ENCODE measurements at places on chromosomes 7 and 10.

DNA sequence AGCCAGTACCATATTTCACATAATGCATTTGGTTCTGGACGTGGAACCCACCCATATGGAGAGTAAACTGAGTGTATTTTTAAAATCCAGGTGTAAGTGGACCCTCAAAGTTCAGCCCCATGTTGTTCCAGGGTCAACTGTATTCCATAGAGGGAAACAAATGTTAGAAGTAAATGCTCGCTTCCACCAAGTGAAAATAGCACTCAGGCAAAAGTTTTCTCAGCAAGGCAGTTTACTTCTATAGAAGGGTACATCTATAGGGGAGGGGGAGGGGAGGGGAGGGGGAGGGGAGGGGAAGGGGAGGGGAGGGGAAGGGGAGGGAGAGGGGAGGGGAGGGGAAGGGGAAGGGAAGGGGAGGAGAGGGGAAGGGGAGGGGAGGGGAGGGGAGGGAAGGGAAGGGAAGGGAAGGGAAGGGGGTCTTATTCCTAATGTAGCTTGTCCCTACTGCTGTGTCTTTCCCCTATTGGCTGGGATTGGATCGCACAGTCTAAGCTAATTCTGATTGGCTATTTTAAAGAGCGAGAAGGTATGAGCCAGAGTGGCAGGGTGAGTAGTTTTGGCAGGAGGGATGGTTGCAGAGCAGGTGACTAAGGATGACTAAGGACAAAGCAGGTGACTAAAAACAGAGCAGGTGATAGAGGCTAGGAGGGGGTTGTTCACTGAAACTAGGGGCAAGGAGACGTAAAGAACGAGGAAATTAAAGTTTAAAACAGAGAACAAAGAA lies 29.1 kb downstream of the GARIN1A start:
- DNase-seq: no peak

DNA sequence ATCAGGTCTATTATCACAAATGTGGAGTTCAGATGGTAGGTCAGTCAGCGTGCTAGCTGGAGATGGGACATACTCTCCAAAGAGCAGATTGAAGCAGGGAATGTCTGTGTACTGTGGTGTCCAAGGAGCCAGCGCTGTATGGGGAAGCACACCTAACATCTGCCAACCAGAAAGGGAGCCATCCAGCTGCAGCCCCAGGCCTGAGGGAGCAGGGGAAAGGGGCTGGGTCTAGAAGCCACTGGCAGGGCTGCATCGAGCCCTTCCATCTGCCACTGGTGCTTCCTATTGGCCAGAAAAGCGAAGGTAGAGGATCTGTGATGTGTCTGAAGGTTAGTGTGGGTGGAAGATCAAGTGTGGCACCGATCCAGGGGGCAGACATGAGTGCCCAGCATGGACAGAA lies 8.0 kb upstream of the RAMP3 start:
- DNase-seq: no peak

DNA sequence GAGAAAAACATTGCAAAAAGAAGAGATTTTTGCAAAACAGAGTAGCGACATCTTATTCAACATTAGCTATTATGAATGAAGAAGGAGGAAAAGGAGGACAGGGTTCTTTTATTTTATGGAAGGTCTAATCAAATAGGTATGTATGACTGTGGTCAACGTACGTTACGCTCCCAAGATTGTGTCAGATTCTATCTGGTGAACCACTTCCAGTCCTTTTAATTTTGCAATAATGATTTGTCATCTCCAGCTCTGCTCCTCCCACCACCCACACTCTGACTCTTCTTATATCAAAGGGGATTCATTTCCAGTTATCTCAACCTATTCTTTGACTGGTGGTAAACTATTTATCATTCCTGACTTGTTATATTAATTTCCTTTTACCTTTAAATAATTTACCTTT lies 259.9 kb downstream of the CACNA2D1 start:
- DNase-seq: peak; percentile 13

DNA sequence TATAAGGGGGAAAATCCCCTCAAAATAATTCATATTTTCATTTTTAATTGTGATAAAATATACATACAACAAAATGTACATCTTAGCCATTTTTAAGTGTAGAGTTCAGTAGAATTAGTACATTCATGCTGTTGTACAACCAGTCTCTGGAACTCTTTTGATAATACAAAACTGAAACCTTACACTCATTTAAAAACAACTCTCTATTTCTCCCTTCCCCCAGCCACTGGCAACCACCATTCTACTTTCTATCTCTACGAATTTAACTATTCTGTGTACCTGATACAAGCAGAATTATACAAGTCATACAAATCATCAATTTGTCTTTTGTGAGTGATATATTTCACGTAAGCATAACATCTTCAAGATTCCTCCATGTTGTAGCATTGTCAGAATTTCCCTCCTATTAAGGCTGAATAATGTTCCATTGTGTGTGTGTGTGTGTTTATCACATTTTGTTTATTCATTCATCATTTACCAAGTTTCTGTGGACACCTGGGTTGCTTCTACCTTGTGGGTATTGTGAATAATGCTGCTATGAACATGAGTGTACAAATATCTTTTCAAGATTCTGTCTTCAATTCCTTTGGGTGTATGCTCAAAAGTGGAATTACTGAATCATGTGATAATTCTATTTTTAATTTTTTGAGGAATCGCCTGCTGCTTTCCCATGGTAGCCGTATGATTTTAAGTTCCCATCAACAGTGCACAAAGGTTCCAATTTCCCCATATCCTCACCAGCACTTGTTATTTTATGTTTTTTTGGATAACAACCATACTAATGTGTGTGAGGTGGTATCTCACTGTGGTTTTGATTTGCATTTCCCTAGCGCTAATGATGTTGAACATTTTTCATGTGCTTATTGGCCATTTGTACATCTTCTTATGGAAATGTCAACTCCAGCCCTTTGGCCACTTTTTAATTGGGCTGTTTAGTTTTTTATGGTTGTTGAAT lies 4.7 kb upstream of the EBLN1 start:
- no peak for DNase-seq

- no peak for DNase-seq
These were observed 352.4 kb downstream of the TCERG1L start for GRCh38 chr10:130958981-130959751.

DNA sequence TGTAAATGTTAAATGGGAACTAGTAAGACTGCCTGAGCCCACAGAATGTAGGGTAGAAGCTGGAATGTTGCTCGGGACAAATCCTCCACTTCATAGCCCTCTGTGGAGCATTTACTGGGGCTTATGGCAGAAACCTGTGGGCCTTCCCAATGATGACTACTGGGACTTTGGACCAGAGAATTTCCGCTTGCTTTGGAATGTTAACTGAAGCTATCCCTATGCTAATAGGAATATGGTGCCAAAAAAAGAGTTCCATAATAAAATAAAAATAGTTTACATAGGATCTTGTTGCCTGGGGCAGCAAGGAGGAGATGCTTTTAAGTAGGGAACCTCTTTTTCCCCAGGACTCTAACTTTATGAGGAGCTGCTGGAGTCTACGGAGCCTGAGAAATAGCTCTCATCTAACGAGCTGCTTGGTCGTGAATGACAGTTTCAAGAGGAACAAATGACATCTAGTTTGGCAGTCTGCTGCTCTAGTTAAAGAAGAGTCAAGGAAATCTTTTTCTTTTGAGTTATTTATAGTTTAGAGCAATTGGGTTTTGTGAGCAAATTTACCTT lies 5.7 kb upstream of the DYNC2I1 start:
- DNase-seq: no peak

- no peak for DNase-seq
These were observed 23.5 kb upstream of the GJD4 start for GRCh38 chr10:35581655-35582054.

- DNase-seq: no peak
These were observed 63.6 kb downstream of the CCDC186 start for GRCh38 chr10:114110174-114110972.

DNA sequence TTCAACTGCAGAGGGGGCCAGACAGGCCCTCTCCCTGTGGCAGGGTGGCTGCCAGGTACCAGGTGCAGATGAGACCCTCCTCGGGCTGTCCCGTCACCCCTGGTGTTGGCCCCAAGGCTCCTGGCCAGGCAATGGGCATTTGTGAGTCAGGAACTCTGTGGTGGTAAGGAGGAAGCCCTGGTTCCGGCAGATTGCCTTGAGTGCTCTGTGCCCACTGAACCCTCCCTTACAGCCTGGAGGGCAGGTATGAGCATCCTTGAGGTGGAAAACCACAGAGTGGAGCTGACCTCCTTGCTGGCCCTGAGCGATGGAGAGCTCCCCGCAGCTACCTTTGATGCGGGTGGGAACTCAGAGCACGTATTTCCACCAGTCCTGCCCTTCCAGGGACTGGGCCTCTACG lies 2.0 kb downstream of the PAOX start:
- no peak for DNase-seq

GRCh38 chr10:101222683-101223273 lies 6.5 kb downstream of the LBX1 start:
- no peak for DNase-seq

- no peak for DNase-seq
These were observed 31.9 kb downstream of the PAPSS2 start for GRCh38 chr10:87691506-87692070.

DNA sequence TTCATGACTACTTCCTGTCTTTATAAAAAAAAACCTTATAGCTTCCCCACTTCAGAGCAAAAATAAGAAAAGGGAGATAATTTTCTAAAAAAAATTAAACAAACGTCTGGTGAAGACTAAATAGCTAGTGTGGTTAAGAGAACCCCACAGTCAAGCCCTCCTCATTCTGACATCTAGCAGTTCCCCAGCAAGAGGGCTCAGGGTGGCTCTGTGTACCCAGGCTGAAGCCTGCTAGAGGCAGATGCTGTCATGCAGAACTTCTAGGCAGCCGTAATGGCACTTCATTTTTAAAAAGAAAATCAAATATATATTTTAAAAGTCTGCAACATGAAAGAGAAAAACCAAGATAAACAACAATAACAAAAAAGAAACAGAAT lies 223.1 kb upstream of the KLF14 start:
- no peak for DNase-seq

GRCh38 chr7:139047970-139048369 lies 12.1 kb upstream of the ZC3HAV1L start:
- no peak for DNase-seq

DNA sequence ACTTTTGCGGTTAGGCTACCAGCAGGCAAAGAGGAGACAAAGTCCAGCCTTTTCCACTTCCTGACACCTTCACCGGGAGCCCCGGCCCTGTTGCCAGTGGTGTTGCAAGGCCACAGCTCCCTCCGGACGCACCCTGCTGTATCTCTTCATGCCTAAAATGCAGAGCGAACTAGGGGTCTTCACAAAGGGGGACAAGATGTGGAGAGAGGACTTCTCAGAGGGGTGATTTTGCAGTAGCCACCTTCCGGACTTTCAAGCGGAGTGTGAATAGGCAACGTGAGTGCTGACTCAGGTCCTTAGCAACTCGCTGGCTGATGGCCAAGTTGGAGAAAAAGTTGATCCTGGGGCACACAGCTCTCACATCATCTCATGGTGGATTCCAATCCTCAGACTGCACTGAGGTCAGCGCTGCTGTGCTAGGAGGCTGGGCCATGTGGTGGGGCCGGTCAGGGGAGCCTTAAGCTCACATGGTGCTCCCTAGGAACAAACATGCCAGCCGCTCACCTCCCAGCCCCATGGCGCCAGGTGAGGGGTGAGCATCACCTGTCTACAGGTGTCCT lies 166.3 kb downstream of the LCOR start:
- no peak for DNase-seq

DNA sequence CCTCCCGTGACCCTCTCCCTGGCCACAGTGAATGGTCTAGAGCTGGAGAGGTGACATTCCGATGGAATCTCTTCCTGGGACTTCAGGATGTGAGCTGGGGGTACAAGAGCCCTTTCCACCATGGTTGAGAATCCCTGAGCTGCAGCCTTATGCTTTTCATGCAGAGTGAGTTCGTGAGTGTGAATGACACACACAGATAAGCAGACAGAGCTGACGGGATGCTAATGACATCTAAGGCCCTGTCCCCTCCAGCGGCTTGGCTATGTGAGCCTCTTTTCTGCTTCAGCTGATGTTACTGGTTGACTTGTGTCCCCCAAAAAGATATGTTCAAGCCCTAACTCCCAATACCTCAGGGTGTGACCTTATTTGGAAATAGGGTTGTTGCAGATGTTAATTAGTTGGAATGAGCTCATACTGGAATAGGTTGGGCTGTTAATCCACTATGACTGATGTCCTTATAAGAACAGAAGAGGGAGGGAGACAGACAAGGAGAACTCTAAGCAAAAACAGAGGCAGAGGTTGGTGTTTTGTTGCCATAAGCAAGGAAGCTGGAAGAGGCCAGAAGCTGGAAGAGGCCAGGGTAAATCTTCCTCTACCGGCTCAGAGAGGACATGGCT lies 111.1 kb upstream of the AFAP1L2 start:
- no peak for DNase-seq

DNA sequence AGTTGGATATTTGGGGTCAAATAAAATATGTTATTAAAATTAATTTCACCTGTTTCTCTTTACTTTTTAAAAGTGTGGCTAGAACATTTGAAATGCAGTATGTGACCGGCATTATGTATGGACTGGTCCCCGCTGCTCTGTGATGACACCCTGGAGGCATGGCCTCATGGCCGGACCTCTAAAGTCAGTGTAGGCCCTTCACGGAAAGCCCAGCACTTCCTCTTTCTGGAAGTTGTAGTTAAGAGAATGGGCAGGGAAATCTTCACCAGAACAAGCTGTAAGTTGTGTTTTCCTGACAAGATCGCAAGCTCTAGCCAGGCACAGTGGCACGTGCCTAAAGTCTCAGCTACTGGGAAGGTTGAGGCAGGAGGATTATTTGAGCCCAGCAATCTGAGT lies 38.3 kb upstream of the SRGN start:
- no peak for DNase-seq

- DNase-seq: peak; percentile 40
These were observed 37.0 kb upstream of the TES start for GRCh38 chr7:116173051-116174028.

- DNase-seq: no peak
These were observed 499.4 kb downstream of the AUTS2 start for GRCh38 chr7:70097645-70098044.

- DNase-seq: no peak
These were observed 184.7 kb downstream of the LRMDA start for GRCh38 chr10:75616076-75616475.

DNA sequence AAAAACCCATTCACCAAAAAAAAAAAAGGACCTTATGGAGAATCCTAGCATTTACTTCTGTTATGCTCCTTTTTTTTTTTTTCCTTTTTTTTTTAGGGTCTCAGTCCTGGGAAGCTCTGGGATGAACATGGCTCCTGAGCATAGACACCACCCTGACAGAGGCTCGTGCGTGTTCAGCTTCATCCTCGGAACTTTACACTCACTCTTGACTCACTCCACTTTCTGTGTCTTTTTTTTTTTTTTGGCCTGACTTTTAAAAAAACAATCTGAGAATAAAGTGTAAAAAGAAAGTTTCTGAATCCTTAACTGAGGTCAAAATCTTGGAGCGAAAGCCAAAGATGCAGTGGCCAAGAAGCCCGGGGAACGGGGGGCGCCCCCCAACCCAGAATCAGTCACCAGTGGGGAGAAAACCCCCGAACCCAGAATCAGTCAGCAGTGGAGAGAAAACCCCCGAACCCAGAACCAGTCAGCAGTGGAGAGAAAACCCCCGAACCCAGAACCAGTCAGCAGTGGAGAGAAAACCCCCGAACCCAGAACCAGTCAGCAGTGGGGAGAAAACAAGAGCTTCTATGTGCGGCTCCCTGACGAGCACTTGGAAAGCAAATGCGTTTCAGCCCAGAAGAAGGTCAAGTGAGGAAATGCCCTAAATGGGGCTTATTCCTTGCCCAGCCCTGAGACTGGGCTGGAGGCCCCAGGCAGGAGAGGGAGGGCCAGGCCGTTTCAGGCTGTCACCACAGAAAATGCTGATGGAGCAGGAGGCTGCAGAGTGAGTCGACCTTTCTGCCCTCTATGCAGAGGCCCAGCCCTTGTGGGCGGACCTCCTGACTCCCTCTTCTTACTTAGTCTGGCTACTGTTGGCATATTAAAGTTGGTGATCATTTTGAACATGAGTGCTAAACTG lies 19.0 kb upstream of the PFKP start:
- DNase-seq: peak; percentile 83

GRCh38 chr7:158400601-158401225 lies 186.9 kb downstream of the PTPRN2 start:
- DNase-seq: no peak

All from kidney glomerular epithelial cell (primary cell).